ENCODE measurements at places on chromosomes 3 and 15. TPM values are rescaled to one million over a fixed set of nuclear protein-coding genes. Genes with fewer than 3 reads are reported as not detected.

The CCR2 gene
- total RNA-seq, result 1.9 TPM

The TRIM59 gene
- total RNA-seq, result 0.76 TPM

The UROC1 gene
- total RNA-seq, result not detected

The FGD5 gene
- total RNA-seq, result 19.3 TPM

The PARP9 gene
- total RNA-seq, result 16.8 TPM

The NANOGP8 gene
- not detected for total RNA-seq

The TRIM71 gene
- total RNA-seq, result not detected

The MRAS gene
- 242 TPM for total RNA-seq

DNA sequence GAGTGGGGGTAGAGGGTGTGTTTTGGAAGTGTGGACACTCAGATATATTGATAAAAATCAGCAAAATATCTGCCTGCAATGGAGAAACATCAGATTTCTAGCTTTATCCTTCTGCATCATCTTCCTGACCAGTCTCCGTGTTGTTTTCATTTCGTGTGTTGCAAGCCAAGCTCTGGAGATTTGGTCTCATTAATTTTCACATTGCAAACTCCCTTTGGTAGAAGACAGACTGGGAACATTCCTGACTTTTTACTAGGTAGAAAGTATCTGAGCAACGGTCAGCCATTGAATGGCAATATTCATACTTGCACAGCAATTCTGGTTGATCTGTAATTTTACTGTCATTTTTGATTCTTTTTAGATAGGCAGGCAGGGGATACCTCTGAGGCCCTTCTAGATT is 30.4 kb downstream of the FSTL1 start:
- DNase-seq, result no peak

DNA sequence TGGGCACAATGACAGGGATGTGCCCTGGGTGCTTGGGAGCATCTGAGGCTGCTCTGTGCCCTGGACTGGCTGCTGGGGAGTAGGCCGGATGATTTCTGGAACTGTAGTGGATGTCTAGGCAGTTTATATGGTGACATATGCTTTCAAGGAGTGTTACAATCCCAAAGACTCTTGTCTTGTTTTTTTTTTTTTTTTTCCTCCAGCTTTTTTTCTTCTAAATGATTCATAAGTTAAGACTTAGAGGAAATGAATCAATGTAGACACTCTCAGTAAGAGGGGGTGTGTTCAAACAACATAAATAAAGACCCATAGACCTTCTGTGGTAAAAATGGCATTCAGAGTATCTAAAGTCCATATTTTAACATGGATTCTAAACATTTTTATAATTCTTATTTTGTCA is 706.1 kb upstream of the GOLIM4 start:
- DNase-seq, result no peak

GRCh38 chr3:68142441-68142840 is 488.0 kb upstream of the SUCLG2 start:
- DNase-seq, result no peak

DNA sequence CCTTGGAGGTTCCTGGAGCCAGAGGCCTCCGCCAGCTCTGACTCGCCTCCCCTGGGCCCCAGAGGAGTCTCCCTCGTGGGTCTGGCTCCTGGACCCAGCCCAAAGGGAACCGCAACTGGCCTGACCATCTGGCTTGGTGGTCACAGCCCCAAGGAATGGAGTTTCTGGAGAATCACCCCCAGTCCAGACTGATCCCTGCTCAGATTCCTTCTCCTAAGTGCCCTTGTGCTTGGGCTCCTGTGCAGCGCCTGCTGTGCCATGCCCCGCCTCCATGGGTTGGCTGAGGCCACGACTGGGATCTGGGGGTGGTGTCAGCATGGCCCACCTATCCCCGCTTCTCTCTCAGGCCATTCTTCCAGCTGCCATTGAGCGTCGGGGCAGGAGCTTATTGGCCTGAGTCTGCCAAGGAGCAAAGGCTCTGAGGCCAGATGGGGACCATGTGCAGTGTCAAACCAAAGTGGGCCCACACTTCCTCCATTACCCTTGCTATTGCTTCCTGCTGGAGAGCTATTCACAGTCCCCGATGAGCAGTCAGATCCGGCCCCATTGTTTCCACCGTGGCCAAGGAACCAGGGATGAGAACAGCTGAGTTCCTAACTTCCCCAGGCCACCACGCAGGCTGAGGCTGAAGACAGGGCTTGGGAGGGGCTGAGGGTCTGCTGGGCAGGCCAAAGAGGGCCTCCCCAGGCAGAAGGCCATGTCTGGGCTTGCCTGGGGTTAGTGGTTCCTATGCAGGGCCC is 19.0 kb downstream of the CSPG4 start:
- DNase-seq, result no peak

DNA sequence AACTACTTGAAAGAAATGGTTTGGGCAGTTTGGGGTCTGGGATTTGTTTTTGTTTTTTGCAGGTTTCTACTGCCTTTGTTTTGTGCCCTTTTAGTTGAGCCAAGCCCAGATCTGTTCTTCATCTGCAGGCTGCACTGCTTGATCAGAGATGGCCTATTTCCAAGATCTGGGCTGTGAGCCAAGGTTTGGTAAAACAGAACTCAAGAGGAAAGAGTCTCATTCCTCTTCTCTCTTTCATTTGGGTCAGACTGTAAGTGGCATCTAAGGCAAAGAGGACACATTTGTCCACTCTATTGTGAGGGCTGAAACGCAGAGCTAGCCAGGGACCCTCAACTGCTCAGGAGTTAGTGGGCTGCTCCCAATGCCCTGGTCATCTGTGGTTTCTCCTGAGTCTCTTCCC is 104.4 kb upstream of the UBE3A start:
- DNase-seq, result peak; percentile 45

GRCh38 chr3:73255609-73256029 is 194.2 kb downstream of the EBLN2 start:
- peak; percentile 26 for DNase-seq

- no peak for DNase-seq
Observed at GRCh38 chr3:175057401-175057800, 198.3 kb downstream of the NAALADL2 start.

- DNase-seq, result no peak
Observed at GRCh38 chr3:164806188-164806587, 272.1 kb downstream of the SI start.

- no peak for DNase-seq
Observed at GRCh38 chr3:53774414-53774813, 71.8 kb downstream of the CHDH start.

DNA sequence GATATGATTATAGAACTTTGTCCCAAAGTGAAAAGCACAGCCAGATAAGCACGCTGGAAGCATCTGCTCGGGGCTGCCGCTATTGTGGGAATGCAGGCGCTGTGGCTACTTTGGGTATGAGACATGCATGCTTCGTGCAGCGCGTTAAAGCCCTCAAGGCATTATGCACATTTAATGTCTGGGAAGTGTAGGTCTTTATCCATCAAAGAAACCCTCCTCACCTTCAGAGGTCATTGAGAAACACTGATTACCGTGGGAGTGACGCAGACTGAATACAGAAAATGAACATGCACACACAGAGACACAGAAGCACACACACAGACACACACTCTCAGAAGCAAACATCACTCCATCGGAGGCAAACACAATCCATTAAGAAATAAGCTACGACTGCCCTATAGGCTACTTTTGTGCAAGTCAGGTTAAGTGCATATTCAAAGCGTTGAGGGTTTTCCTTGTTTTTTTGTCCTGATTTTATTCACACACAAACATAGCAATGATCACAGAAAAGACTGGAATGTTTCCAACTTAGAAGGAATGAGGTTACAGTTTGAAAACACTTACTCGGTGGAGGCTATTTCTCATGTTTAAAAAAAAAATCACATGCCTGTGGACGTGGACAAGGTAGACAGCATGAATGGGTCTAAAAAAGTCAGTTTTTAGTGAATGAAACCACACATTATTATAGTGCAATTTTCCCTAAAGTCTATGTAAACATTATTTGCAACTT is 68.5 kb downstream of the PLCH1 start:
- peak; percentile 42 for DNase-seq

DNA sequence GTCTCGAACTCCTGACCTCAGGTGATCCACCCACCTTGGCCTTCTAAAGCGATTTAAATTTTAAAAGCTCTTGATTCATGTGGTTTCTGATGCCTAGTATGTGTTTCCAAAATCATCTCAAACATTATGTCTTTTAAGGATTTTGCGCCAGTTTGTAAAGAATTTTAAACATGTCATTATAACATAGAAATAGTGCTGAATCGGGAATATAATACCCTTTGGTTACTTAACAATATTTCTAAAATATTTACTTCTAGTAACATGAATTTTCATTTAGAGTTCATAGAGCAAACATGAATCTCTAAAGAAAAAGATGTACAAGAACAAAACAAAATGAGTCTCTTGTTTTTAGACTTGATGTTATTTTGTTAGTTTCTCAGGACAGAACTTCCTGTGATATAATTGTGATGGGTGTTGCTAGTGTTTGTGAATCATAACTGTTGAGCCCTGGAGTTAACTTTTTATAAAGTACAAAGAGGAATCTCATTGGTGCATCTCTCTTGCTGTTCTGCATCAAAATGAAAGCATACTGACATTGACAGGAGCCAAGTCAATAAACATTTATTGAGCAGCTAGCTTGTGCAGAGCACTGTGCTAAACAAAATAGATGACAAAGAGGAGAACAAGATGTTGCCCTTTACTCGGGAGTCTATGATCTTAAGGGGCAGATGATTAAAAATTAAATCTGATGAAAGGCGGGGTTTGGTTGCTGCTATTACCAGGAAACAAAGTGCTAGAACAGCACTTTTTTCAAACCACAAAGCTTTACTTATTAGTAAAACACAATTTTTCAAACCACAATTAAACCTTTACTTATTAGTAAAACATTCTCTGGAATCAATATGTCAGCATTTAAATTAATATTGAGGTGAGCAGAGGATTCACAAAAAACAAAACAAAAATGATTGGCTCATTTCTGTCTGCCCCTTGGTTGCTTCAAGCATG is 73.4 kb downstream of the MME start:
- DNase-seq, result no peak

- DNase-seq, result peak; percentile 57
Observed at GRCh38 chr3:195117978-195118581, 152.9 kb downstream of the XXYLT1 start.

DNA sequence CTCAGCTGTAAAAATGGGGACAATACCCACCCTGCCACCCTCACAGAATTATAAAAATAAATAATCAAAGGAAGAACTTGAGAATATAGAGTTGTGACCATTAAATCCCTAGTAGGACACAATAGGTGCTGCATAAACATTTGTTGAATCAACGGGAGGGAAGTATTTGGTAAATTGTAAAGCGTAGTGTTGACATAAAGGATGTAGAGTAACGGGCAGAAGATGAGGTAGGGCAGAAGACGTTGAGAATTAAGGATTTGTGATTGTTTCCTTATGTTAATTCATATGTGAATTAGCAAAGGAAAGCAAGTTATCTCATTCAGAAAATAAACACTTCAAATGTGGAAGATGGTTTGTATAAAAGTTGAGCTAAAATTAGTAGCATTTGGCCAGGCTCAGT is 7.1 kb downstream of the RAMAC start:
- DNase-seq, result no peak

- no peak for DNase-seq
Observed at GRCh38 chr15:22867886-22868285, 29.4 kb downstream of the NIPA2 start.

DNA sequence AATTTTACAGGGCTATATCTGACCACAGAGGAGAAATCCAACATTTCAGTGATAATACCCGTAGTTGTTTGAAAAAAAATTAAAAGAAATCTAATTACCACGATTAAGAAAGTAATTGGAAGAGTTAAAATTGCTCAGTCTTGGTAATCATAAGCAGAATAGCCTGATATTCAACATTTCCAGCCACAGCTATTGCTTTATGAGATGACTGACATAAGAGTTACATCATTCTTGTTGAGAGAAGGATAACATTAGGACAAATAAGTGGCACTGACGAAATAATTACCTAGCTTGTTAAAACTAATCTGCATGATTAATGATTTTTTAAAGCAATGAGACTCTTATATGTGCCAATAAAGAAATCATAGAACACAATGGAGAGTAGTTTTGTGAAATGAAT is 825.0 kb upstream of the GBE1 start:
- DNase-seq, result no peak

DNA sequence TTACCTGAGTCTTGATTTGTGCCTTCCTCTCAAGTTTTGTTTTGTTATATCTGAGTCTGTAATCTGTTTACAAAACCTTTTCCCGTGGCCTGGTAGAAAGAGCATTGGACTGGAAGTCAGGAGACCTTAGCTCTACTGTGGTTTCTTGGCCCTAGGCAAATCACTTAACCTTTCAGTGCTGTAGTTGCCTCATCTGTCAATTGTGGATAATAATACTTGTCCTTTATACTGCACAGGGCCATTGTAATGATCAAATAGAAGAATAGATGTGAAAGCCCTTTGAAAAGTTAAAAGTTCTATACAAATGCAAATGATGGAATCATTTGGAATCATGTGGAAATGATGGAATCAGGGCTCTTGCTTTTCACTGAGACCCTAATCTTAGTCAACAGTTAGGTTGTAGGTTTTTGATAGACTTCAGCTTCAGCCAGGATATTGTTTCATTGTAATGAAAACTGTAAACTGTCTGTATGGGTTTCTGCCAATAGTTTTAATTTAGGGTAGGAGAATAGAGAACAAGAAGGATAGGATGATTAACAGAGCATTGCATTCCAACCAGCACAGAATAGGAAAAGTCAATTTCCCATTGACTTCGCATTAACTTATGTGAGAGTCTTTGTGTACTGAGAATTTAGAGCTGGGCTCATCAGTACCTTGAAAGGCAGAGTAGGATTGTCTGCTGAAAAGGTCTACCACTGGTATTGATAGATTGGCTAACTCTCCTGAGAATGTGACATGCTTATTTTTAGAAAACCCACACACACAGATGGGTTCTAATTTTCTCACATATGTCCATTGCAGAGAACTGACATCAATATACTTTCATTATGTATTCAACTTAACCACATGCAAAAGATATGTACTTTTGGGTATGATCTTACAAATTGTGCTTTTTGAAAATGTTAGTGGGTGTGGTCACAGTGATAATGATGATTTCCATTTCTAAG is 21.8 kb downstream of the MAP2K5 start:
- no peak for DNase-seq

GRCh38 chr3:9088441-9089353 is 125.4 kb upstream of the RAD18 start:
- peak; percentile 36 for DNase-seq

DNA sequence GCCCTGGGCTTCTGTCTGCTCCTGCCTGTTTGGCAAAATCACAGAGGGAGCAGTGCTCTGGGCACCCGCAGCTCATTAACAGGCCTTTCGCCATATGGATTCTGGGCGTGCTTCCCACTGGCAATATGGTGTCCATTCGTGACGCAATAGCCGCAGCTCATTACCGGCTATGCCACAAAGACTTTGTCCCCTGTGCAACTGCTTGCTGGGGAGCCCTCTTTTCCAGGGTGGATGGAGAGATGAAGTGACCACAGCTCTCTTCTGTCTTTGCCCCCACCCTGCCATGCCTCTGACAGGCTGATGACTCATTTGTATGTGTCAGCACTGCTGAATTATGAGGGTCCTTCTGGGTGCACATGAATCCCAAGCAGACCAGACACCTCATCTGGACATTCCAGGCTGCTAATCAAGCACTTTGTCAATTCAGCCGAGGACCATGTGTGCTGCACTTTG is 214.3 kb upstream of the FEZF2 start:
- no peak for DNase-seq

DNA sequence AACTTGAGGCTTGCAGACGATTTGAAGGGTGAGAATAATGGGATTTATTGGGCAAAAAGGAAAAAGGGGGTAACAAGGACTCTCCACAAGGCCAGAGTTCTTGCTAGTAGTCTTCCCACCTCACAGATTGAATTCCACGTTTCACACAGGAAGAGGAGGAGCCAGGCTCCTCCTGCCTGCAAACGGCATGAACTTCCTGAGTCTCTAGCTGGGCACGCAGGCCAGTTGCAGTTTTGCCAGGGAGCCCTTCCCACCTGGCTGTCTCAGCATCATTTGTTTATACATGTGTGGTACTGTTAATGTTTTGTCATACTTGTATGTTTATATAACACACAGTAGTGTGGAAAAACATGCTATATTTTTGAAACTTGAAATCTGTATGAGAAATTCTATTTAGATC is 155.0 kb downstream of the NLGN1 start:
- no peak for DNase-seq

Measured in left cardiac atrium (tissue), 4 donors.